ENCODE measurements at places on chromosomes 13 and 19.

GRCh38 chr13:35260316-35260715 is 216.2 kb downstream of the MAB21L1 start:
- DNase-seq = no peak

DNA sequence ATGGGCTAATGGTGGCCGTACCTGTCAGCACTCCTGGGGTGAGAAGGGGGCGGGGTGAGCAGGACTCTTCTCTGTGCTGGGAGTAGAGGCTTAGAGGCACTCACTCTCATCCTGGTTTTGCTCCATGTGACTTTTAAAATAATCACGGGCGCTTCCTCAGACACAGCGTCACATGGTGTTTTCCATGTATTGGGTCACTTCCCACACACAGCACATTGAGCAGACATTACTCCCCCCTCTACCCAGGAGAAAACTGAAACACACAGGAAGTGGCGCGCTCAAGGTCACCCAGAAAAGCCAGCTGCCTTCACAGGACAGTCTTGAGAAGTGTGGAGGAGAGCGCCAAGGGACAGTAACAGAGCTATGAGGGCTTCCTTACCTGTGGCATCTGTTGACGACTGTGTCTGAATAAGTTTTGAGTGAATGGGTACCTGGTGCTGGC is 23.2 kb downstream of the SPATA13 start:
- DNase-seq = no peak

DNA sequence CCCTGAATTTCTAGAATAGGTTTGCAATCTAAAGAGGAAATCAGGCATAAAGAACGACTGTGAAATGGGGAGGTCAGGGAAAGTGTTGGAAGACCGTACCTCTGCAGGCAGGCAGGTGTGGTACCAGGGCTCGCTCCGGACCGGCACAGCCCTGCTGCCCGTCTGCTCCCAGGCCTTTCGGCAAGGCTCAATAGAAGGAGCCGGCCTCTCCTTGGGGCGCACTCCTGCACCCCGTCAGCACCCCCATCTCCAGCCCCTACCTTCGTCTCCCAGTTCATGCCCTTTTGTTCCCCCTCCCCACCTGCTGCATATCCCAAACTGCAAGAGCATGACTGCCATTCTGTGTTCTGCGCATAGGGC is 139.8 kb upstream of the SOX1 start:
- no peak for DNase-seq

GRCh38 chr19:4108767-4109625 is 14.9 kb downstream of the MAP2K2 start:
- DNase-seq = no peak

DNA sequence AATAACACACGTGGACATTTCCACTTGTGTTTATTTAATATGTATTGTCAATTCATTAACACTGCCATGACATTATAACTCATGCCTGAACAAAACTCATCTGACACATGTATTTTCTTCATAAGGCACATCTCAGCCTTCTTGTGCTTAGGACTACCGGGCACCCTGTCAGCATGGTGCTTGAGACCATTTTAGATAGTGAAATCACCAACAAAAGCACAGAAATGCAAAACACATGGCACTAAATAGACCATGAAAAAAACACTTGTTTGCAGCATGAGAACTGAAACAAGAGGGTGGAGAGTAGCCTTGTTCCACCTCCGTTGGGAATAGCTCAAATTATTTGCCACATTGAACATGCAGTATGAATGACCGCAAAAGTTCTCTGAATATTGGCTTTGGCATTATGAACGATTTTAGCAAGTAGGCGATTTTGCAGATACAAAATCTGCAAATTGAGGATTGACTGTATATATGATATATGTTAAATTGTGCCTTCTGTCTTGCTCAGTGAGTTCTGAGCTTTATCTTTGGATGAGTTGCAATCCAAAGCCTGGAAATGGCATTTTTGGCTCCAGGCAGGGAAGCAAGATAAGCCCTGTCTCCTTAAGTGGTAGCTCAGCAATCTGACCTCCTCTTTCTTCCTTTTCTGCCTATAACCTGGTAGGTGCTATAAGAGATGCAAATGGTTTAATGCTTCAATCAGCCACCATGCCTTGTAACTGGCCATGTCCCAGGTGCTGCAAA is 328.2 kb downstream of the HS6ST3 start:
- DNase-seq = no peak

DNA sequence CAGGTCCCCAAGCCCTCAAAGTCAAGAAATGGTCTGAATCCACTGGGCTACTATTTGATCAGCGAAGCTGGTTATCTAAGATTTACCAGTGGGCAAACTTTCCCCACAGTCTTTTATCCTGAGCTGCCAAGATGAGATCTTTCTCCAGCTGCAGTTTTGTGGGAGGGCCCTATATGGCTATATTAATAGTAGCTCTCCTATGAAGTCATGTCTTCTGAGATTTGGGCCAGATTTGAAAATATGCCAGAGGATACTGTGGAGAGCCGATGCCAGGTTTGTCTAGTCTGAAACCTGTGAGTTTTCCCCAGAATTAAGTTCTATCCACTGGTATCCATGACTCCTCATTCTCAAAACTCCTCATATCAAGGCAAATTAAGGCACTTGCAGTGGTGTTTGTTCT is 173.2 kb downstream of the FLT1 start:
- no peak for DNase-seq

DNA sequence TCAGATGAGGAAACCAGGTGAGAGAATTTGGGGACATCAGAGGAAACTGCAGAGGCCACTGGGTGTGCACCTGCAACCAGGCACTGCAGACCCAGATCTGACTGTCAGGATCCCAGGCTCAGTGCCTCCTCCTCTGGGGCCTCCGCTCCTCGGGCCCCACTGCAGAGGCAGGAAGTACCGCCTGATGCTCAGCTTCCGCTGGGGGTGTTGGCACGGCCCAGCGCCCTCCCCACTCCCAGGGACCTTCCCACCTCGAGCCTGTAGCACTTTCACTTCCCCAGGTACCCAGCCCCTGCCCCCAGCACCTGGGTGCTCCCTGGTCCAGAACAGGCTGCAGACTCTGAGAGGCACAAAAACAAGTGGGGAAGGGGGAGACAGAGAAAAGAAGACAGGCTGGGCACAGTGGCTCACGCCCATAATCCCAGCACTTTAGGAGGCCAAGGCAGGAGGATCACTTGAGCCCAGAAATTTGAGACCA is 1.4 kb upstream of the CD37 start:
- DNase-seq = no peak

- DNase-seq = no peak
Observed at GRCh38 chr19:21603431-21604231, 98.2 kb downstream of the ZNF429 start.

DNA sequence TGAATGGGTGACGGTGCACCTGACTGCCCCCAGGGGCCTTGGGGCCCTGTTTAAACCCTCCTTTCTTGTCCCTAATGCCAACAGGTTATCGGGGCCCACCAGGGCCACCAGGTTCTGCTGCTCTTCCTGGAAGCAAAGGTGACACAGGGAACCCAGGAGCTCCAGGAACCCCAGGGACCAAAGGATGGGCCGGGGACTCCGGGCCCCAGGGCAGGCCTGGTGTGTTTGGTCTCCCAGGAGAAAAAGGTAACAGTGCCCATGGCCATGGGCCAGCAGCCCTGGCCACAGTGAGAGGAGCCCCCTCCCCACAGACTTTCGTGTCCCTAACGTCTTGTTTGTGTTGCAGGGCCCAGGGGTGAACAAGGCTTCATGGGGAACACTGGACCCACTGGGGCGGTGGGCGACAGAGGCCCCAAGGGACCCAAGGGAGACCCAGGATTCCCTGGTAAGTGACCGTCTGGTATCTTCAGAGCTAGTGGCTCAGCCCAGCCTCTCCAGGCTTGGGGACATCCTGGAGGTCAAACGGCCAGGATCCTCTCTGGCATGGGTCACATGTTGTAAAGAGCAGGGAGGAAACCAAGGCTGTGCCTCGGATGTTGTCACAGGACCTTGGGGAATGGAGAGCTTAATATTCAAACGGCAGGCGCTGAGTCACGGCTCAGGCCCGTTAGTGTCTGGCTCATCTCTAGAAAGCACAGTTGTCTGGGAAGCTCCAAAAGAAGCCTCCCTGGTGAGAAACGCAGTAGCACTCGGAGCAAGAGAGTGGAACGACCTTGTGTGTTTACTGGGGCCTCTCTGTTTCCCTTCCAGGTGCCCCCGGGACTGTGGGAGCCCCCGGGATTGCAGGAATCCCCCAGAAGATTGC is 58.3 kb downstream of the RAB20 start:
- DNase-seq = no peak

GRCh38 chr19:31450696-31451095 is 101.5 kb upstream of the TSHZ3 start:
- no peak for DNase-seq

DNA sequence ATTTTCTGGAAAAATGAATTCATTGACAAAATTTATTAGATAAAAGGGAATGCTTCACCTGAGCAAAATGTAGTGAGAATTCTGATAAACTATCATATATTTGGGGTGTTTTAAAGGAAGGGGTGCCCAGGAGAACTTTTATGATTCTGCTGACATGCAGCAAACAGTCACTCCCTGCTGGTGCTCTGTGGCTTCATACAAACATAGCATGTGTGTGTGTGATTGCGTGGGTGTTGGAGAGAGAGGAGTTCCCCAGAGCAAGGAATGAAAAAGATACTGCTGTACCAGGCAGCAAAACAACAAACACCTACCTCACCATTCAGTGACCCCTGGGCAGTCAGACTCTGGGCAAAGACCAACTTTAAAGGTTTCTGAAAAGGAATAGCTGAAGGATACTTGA is 546.7 kb downstream of the RFC3 start:
- DNase-seq = no peak
